Activated CD4-positive, alpha-beta T cell treated with anti-CD3 and anti-CD28 coated beads, Interleukin-2, amount 50 U/mL, for 48 hours (primary cell): ENCODE measurements at places on chromosomes 11 and 22.
A peak's percentile ranks its signal among the peaks of the same experiment; 100 is the strongest.

DNA sequence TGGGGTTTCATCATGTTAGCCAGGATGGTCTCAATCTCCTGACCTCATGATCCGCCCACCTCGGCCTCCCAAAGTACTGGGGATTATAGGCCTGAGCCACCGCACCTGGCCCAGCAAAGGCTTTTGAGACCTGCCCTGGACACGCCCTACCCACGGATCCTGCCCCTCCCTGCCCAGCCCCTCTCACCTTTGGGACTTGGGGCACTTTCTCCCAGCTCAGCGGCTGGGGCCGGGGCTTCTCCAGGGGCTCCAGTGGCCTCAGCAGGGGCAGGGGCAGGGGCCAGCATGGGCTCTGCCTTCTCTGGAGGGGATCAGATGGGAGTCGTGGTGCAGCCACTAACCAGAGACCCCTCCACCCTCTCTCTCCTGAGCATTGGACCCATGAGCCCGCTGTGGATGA is 2.2 kb downstream of the MYBPC3 start:
- no peak for DNase-seq

GRCh38 chr11:61164606-61165424 is 3.6 kb upstream of the VPS37C start:
- no peak for DNase-seq

- no peak for DNase-seq
Observed at GRCh38 chr22:49015993-49016908, 811.4 kb downstream of the BRD1 start.

- DNase-seq: no peak
Observed at GRCh38 chr11:47995360-47995769, 15.0 kb downstream of the PTPRJ start.

- DNase-seq: peak; percentile 14
Observed at GRCh38 chr11:74570266-74571061, 21.9 kb upstream of the POLD3 start.

- no peak for DNase-seq
Observed at GRCh38 chr11:74154620-74155281, 16.1 kb downstream of the C2CD3 start.

GRCh38 chr11:108909921-108910320 is 245.1 kb downstream of the DDX10 start:
- no peak for DNase-seq

DNA sequence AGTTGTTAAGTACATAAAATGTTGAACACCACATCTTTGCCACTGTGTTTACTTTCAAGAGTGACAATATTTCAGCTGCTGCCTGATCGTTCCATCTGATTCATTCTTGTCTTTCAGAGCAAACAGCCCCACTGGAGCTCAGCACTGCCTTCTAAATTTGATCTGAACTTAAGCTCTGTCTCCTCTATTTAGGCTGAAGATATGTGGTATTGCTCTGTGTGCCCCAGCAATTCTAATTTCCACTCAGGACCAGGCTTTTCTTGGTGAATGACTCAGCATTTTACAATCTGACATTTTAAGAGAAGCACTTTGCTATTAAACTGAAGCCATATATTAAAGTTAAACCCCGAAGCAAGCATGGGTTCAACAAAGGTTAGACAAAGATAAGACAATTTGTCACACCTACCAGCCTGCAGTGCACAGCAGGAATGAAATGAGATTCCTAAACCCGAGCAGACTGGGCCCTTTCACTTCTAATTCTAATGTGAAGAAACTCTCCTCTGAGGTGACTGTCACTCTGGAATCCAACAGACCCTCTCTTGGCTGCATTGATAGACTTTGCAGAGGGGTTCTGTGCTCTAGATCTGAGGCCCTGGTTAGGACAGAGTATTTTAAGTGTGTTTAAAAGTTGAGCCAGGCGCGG is 41.7 kb upstream of the PLET1 start:
- DNase-seq: no peak

DNA sequence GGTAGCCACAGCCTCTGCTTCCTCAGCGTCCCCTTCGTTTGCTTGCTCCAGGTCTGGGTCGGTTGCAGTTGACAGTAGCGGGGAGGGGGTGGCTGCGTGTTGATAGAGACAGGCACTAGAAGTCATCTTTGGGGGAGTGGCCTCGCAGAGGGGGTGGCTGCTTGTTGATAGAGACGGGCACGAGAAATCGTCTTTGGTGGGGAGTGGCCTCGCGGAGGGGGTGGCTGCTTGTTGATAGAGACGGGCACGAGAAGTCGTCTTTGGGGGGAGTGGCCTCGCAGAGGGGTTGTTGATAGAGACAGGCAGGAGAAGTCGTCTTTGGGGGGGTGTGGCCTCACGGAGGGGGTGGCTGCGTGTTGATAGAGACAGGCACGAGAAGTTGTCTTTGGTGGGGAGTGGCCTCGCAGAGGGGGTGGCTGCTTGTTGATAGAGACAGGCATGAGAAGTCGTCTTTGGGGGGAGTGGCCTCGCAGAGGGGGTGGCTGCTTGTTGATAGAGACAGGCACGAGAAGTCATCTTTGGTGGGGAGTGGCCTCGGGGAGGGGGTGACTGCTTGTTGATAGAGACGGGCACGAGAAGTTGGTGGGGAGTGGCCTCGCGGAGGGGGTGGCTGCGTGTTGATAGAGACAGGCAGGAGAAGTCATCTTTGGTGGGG is 328.3 kb downstream of the TBC1D22A start:
- DNase-seq: no peak

- DNase-seq: no peak
Observed at GRCh38 chr11:45560155-45560912, 105.1 kb downstream of the CHST1 start.

- peak; percentile 75 for DNase-seq
Observed at GRCh38 chr11:3853899-3854659, 1.4 kb upstream of the STIM1 start.

GRCh38 chr11:133029107-133029506 is 503.2 kb downstream of the OPCML start:
- no peak for DNase-seq

DNA sequence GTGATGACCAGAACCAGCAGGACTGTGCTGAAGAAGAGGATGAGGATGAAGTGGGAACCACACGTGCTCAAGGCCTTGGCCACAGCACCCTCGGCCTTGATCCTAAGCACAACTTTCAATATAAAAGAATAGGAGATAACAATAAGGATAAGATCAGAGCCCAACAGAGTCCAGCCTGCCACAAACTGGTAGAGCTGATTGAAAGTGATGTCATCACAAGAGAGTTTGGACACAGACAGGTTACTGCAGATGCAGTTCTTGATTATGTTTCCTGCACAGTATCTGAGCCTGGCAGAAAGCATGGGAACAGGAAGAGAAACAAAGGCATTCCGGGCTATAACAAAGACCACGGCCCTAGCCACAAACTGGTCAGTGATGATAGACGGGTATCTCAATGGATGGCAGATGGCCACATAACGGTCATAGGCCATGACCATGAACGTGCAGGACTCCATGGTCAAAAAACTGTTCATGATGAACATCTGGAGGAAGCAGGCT is 4.5 kb downstream of the OR56A4 start:
- DNase-seq: no peak

DNA sequence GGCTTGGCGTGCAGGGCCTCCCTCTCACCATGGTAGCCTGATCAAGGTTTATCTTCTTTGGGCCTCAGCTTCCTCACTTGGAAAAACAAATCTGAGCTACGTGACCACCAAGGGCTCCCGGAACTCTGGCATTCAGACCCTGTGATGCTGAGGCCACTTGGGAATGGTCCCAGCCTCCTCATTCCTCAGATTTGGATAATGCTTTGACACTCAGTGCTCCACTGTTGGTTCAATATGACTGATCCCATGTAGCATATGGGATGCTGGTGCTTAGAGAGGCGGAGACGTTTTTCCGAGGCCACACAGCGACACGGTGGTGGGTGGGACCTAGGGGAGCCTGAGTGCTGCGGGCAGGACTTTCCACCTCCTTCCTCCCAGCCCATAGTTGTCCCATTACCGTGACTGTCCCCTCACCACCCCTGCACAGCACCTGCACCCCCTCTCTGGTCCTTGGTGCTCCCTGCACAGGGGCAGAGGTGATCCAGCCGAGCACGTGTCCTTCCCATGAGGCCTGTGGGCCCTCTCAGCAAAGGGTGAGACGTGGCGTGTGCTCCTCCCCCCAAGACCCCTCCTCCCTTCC is 23.1 kb downstream of the MB start:
- no peak for DNase-seq

DNA sequence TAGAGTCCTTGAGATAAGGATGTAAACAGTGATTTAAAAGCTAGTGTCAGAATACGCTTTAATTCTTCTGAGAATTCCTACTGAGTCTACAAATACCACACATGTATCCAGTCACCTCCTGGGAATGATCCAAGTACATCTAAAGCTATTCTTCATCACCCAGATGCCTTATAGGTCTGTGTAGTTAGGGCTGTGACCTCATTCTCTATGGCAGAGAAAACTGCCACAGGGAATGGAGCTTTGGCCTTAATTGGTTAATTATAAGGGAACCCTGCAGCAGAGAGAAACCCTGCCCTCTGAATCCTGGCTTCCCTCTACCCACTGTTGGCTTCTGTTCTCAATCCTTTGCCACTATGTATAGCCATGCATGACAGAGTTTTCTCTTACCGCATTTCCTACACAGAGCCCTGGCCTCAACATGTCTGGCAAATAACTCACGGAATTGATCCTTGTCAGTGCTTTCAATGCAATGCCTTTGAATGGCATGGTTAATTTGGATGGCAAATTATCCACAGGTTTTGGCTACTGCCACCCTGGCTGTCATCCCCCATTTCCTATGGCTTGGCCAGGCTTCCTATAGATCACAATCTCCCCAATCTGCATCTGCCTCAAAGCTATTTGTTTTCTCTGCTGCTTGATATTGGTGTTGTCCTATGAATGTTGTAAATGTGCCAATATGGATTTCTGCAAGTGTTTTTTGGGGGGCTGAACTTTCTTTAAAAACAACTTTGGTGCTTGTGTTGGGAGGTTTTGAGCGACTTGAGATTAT is 2.9 kb downstream of the DIXDC1 start:
- no peak for DNase-seq

DNA sequence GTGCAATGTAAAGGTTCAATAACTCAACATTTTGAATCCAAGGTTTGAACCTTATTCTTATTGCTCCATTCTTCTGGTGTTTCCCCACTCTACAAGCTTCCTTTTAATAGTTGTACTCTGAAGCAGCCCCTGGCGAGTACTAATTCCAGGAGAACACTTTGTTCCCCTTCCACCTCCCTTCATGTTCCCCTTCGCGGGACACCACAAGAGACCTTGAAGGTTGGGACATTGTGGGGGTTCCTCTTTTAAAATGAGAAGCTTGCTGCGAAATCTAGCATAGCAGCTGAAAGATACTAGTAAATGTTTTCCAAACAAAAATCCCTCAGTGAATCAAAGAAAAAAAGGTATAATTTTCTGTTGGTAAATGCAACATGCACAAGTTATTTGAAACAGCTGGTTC is 626.3 kb upstream of the LRRC4C start:
- no peak for DNase-seq

DNA sequence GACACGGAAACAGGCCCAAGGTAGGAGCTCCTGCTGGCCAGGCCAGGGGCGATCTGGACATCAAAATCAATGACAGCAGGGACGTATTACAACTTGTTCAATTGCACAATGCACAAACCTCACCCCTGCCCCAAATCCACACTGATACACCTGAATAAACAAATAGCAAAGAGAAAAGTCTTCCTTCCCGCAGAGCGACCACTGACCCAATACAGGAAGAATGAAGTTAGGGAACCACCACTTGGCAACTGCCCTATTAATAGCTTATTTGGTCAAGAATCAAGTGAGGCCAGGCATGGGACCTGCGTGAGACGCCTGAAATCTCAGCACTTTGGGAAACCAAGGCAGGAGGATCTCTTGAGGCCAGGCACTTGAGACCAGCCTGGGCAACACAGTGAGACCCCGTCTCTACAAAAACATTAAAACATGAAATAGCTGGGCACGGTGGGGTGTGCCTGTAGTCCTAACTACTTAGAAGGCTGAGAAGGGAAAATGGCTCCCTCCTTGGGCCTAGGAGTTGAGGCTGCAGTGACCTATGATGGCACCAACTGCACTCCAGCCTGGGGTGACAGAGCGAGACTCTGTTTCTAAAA is 109.1 kb downstream of the MED15 start:
- DNase-seq: no peak

- no peak for DNase-seq
Observed at GRCh38 chr11:67202028-67202427, 64.2 kb upstream of the GRK2 start.

DNA sequence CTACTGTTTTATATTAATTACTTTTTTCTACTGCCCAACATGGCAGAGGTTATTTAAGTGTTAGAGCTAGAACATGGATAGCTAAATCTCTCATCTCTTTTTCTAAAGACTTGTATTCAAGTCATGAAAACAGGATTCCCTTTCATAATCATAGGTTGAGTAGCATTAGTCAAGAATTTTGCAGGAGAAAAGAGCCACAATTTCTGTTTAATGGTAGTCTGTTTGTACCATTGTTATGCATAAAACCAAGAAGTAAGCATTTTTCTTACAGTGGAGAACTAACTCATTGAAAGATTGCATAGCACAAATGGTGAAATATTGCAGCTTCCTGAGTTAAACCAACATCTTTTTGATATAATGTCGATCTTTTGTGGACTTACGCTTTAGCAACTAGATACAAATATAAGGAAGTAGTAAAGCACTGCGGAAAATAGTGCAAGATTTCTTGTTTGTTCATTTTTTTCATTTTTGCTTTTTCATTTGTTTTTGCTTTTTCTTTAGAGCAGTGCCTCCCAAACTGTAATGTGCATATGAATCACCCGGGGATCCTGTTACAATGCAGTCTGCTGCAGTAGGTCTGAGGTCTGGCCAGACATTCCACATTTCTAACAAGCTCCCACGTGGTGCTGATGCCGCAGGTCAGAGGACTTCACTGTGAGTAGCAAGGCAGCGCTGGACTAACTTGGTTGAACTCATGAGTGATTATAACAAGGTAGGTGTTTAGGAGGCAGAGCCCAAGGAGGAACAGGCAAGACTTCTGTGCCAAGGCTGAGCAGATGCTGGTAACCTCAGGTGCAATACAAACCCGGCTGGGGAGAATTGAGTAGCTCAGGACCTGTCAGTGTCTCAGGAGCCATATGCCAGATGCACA is 4.6 kb downstream of the ETS1 start:
- DNase-seq: no peak

DNA sequence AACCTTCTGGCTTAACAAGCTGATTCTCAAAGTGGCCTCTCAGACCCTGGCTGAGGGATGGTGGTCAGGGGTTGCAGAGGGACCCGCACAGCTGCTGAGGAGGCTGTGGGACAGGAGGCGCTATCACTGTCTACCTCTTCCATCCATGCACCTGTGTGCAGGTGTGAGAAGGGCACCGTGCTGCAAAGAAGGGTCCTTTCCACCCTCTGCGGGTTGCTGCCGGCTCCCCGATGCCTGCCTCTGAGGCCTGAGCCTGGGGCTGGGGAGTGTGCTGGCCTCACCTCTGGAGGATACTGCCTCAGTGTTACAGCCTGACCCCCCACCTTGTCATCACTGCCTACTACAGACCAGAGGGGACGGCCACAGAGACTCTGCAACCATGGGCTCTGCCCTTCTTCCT is 66.1 kb upstream of the B3GAT1 start:
- DNase-seq: no peak
